Osteocyte (in vitro differentiated cells): ENCODE measurements at places on chromosomes 3 and 15. TPM values are rescaled to one million over a fixed set of nuclear protein-coding genes. Genes with fewer than 3 reads are reported as not detected.

The PAK6 gene
- not detected in 2 replicates for total RNA-seq

The MCF2L2 gene
- total RNA-seq, result 1.7 and 2.4 TPM in 2 replicates

The COMMD4 gene
- 96.6 and 99.0 TPM in 2 replicates for total RNA-seq

The SI gene
- total RNA-seq, result not detected in 2 replicates

The TCTA gene
- 34.7 and 36.4 TPM in 2 replicates for total RNA-seq

The MB21D2 gene
- 5.3 and 5.5 TPM in 2 replicates for total RNA-seq

The TMEM40 gene
- 2.0 and 2.4 TPM in 2 replicates for total RNA-seq

The MCCC1 gene
- total RNA-seq, result 37.4 and 37.9 TPM in 2 replicates

The UPK1B gene
- total RNA-seq, result 0.24 TPM in 1 of 2 replicates, not detected in the other

The GABPB1 gene
- 15.9 and 18.9 TPM in 2 replicates for total RNA-seq

The ANKUB1 gene
- not detected in 2 replicates for total RNA-seq

The MYLK gene
- 24.3 and 30.7 TPM in 2 replicates for total RNA-seq

The MED12L gene
- total RNA-seq, result 1.4 TPM in 2 replicates

The QARS1 gene
- 252 and 266 TPM in 2 replicates for total RNA-seq

The LRRC31 gene
- not detected in 2 replicates for total RNA-seq

The ZNF621 gene
- 27.9 and 30.8 TPM in 2 replicates for total RNA-seq

The ASTE1 gene
- total RNA-seq, result 6.2 and 6.6 TPM in 2 replicates

The ISG20 gene
- total RNA-seq, result 8.4 and 10.2 TPM in 2 replicates

The CKMT1A gene
- not detected in 2 replicates for total RNA-seq

The CELSR3 gene
- total RNA-seq, result 7.1 and 7.4 TPM in 2 replicates

The GOLGA6A gene
- 0.21 TPM in 1 of 2 replicates, not detected in the other for total RNA-seq

The RPLP1 gene
- total RNA-seq, result 1,498 and 1,580 TPM in 2 replicates

The ZFAND6 gene
- 63.8 and 65.9 TPM in 2 replicates for total RNA-seq

The AGBL1 gene
- total RNA-seq, result not detected in 2 replicates

The CLDN16 gene
- total RNA-seq, result not detected in 2 replicates
